Spinal cord (tissue), 10 donors: ENCODE measurements at places on chromosomes 3 and 15.

DNA sequence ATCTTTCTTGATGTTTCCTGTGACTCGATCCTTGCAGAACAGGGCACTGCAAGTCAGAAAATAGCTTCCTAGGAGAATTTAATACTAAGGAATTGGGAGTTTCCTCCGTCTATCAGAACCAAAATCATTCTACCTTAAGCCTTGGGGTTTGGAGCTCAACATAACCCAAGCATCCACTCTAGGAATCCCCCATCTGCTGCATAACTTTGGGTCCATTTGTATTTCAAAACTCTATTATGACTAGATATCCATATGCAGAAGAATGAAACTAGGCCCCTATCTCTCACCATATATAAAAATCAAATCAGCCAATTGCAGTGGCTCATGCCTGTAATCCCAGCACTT is 61.7 kb upstream of the AKAP13 start:
- DNase-seq = no peak

DNA sequence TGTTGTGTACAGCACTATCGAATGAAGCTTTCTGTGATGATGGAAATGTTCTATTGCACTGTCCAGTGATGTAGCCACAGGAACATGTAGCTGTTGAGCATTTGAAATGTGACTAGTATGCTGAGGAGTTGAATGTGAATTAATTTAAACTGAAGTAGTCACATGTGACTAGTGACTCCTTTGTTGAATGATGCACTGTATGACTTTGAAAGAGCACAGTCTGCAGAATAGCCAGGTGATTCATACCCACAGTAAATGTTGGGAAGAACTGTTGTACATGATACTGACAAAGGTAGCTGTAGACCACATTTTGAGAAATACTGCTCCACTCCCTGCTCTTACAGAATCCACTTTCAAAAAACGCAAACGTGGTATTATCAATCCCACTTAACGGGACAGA is 34.0 kb upstream of the ACTL6A start:
- DNase-seq = peak; percentile 22

- DNase-seq = no peak
Measured at GRCh38 chr3:98114264-98114663, 16.3 kb upstream of the OR5H1 start.

DNA sequence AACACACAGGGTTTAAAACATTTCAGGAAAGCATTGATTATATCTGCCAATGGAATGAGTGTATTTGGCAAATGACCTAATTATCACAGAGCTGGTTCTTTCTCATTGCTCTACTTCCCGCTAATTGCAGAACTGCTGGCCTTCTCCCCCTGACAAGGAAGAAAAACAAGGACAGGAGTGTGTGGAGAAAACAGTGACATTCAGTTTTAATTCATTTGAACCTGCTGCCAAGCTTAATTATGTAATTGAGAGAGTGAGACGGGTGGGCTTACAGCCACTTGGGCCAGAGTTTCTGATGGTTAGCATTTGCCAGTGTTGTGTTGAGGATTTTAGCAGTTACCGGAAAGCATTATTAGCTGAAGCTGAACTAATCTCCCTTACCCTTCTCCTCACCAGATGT is 301.4 kb downstream of the RBMS3 start:
- DNase-seq = peak; percentile 86

DNA sequence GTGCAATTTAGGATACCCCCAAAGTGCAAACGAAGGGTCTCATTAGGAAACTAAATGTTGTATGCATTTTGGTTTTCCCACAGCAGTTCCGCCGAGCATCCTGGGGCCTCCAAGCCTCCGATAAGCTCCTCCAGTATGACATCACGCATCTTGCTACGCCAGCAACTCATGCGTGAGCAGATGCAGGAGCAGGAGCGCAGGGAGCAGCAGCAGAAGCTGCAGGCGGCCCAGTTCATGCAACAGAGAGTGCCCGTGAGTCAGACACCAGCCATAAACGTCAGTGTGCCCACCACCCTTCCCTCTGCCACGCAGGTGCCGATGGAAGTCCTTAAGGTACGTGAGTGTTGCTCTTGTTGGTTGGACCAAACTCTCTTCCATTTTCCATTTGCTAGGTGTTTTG is 120.5 kb upstream of the SAMMSON start:
- no peak for DNase-seq
